Stimulated activated CD4-positive, alpha-beta T cell treated with anti-CD3 and anti-CD28 coated beads, Interleukin-1b, Interleukin-23, amount 100 ng/mL, for 48 hours (primary cell): ENCODE measurements at places on chromosomes 7 and 10.

GRCh38 chr7:26535483-26536007 lies 243.9 kb downstream of the SNX10 start:
- DNase-seq, result no peak

DNA sequence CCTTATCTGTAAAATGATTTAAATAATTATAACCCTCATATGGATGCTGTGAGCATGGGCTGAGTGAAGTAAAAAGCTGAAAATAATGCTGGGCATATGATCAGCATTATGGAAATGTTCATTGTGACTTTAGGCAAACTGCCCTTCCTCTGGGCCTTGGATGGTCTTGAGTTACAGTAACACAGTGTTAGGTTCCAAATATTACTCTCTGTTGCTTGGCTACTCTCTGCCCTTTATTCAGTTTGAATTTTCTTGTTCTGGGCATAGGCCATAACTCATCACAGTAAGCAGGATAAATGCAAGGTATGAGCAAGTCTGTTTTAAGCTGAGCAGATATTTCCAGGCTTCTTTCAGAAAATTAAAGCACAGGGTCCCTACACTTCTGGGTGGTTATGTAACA lies 868.0 kb downstream of the KCNMA1 start:
- no peak for DNase-seq

DNA sequence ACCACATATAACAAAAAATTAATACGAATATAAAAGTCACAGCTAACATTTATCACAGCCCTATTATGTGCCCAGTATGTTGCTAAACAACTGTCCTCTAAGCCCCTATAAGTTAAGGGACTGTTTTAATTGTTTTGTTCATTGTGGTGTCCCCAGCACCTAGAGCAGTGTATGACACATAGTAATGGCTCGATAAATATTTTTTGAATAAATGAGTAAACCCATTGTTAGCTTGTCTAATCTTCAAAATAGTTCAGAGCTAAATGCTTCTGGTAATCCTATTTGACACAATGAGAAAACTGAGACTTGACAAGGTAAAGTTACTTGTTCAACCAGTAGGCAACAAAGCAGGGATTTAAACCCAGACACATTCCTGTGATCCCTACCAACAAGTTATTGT lies 78.4 kb upstream of the NEUROD6 start:
- no peak for DNase-seq

DNA sequence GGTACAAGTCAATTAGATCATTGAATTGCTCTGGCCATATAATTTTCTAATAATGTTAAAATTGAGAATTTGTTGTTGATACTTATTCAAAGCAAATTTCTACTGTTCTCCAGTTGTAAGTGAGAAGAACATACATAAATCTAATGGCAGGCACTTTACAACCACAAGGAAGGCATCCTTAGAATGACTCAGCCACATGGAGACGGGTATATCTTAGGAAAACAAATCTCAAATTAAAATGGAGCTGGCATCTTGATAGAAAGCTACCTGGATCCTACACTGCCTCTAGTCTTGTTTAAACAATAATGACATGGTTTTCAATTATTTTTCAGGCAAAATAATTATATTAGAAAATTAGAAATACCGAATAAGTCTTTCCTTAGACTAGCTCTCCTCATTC lies 1183.7 kb upstream of the SORCS1 start:
- no peak for DNase-seq

DNA sequence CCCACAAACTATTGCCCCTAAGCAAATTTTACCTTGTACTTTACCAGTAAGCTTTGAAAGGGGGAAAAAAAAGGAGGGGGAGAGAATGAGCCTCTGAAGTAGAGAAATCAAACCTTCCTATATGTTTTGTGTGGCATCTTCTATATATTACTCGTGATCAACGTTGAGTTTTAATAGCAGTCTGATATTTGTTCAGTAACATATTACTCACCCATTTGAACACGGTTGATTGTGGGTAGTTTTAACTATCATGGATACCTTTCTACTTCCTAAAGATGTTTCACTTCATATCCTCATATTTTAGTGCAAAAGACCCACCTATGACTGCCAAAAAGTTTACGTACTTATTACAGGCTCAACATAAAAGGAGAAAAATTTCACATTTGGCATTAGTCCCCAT lies 54.5 kb downstream of the CCDC6 start:
- DNase-seq, result no peak

DNA sequence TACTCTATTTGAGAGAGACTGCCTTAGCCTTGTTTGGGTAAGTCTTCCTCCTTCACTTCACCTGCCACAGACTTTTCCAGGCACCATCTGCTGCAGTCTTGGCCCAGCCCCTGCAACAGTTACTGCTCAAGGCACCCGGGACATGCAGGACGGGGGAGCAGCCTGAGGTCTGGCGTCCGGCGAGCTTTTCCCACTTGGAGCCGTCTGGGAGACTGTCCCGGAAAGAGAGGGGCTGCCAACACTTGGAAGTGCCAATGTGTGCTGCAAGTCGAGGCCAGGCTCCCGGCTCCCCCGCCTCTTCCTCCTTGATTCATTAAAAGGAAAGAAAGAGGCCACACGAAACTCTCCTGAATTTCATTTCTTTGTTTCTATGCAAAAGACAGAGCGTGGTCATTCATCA lies 13.7 kb downstream of the HTRA1 start:
- DNase-seq, result no peak

- DNase-seq, result no peak
Measured at GRCh38 chr7:17709127-17709526, 231.2 kb downstream of the SNX13 start.

- DNase-seq, result no peak
Measured at GRCh38 chr7:125651823-125652528, 722.4 kb upstream of the POT1 start.

DNA sequence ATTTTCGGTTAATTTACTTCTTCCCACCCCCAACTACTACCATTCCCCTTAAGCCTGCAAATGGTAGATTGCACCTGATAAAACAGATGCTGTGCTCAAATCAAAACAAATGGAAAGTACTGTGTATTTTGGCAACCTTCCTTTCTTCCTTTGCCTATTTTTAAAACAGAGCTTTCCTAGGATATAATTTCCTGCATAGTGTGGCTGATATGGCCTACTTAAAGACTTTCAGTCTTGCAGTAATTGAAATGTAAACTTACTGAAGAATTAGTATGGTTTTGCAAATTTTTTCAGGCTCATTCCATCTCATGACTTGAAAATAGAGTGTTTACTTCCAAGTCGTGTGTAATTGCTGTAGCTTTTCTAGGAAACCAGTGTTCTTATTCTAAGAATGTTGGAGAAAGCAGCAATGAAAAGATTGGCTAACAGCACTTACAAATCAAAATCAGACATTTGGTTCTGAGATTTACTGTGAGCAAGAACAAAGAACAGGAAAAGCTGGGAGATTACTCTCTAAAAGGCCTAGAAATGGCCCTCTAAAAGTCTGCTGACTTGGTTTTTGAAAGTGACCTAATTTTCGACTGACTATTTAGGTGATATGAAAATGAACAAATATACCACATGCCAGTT lies 52.0 kb downstream of the REEP3 start:
- DNase-seq, result no peak

GRCh38 chr7:2271273-2272026 lies 29.4 kb downstream of the NUDT1 start:
- no peak for DNase-seq

DNA sequence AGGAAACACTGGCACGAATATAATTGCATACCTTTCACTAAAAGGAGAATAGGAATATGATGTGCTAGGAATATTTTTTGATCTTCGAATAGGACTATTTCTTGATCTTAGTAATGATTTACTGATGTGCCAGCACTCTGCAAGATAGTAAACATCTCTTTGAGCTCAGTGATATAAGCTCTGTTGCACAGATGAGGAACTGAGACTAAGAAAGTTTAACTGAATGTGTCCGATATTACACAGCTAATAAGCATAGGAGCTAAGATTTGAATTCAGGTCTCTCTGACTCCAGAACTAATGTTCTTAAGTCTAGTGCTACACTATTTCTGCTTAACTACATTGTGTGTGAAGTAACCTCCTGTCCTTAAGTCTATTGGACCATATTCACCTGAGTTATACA lies 98.4 kb upstream of the PTPRZ1 start:
- no peak for DNase-seq

DNA sequence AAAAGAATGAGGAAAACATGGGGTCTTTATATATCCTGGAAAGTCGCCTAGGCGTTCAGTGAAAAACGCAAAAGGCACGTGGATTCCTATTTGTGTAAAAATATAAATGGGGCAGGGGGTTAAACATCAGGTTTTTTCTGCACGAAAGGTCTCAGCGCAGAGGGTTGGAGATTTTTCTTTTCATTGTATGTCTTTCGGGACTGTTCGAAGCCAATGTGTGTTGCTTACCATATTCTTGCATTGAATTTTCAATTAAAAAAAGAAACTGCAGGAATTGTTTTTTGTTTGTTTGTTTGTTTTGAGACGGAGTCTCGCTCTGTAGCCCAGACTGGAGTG lies 169.2 kb downstream of the UBE2H start:
- no peak for DNase-seq

DNA sequence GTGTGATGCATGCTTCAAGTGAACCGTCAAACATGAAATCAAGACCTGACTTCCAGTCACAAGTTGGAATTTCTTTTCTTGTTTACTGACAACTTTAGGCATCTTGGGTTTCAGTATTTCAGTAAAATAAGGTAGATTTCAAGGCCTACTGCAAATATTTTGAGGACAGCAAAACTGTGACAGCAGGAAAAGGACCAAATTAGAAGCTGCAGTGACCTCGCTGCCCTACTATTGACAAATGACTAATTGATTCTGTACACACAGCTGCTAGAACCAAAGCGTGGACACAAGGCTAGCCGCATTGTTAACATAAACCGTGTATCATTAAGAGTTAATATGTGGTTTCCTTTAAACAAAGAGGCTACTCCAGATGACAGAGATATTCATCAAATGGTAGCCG lies 105.7 kb upstream of the SEC61G start:
- no peak for DNase-seq

DNA sequence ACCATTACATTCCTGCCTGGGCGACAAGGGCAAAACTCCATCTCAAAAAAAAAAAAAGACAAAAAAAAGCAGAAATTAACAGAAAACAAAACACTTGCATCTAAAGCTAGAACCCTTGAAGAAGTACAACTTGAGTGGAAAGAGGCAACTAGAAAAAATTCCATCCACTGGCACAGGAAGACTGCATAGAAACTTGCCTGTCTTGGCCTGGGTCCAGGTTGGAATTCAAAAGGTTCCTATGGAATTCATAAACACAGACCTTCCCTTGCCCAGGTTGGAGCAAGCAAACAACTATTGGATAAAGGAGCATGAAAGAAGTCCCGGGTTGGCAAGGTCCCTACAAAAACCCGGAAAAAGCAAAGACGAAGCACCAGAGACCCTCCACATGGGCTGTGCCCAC lies 69.8 kb downstream of the CCDC71L start:
- no peak for DNase-seq

DNA sequence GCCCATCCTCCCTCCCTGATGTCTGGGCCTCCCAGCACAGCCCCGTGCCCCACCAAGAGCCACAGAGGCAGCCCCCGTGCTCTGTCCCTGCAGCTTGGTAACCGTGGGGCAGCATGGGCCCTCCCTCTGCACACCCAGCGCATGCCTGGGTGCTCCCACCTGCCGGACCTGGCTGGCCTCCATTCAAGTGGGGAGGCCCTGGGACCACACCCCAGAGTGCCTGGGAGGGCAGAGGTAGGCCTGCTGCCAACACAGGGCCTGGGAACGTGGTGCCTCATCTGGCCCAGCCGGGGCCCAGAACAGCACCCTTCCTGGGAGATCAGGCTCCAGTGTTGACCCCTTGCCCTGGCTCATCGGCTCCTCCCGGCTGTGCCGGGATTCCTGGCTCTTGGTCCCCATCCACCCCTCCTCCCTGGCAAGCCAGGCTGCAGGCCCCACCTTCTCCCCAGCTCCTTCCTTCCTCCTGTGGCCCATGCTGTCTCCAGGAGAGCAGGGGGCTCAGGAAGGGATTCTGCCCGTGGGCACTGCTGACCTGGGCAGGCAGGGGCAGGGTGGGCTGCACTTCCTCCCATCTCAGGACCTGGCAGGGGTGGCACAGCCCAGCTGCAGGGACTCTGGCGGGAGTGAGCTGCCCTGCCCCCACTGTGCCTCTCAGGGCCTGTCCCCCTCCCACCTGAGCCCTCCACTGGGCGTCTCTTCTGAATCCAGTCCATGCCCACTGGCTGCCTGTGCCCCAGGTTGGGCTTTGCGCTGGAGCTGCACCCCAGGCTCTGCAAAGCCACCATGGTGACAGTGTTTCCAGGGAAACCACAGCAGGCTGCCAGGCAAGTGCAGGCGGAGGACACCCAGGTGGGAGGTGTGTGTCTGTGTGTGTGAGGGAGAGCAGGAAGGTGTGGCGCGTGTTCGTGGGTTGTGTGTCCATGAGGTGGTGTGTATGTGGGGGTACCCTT lies 32.6 kb downstream of the PWWP2B start:
- DNase-seq, result no peak

DNA sequence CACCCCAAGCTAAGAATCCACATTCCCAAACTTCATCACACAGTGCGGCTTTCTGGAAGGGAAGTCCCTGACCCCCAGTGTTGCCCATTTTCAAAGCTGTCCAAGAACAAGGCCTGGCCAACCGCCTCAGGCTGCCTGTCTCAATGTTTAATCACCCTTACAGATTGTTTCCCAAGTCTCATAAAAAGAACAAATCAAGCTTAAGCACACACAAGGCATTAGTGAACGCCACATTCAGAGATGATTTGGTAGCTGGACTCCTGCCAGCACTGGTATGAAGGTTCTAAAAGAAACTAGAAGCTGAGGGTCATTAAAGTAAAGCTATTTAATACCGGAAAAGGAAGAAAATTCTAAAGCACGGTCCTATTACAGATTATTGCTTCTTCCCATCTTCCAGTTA lies 35.6 kb downstream of the C10orf90 start:
- DNase-seq, result no peak

GRCh38 chr7:116216956-116217571 lies 6.7 kb downstream of the TES start:
- DNase-seq, result no peak

GRCh38 chr7:26543951-26544350 lies 252.3 kb downstream of the SNX10 start:
- no peak for DNase-seq

DNA sequence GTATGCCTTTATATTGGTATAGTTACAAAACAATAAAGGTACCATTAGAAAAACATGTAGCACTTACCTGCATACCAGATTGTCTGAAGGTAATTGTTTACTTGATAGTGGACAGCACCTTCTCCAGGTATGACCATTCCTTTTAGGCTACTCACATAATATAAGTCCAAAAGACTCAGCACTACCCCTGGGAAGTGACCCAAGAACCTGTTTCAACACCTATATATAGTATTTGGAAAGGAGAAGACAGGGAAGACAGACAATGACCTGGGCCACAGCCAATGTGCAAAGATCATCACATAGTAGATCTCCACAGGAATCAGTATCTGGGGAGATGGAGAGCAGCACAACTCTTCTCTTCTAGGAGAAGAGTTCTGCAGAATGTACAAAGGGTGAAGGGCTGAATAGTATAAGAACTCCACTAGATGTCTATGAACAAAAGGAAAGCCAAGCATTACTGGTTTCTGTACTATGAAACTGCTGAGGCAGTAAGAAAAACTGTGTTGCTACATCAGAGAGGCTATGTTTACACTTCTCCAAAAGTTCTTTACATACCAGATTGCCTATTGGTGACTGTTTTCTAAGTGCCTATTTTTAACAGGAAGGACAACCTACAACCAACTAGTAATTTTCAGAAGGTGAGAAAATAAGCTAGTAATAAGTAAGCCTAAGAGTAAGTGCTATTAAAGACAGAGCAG lies 159.2 kb downstream of the BTAF1 start:
- no peak for DNase-seq

- DNase-seq, result no peak
Measured at GRCh38 chr7:93249491-93250148, 17.5 kb downstream of the VPS50 start.

GRCh38 chr10:10730471-10731043 lies 287.1 kb upstream of the CELF2 start:
- no peak for DNase-seq
